Mononuclear cell (primary cell): ENCODE measurements at places on chromosomes 6 and 20. TPM values are rescaled to one million over a fixed set of nuclear protein-coding genes. Genes with fewer than 3 reads are reported as not detected.

Gene IP6K3
- not detected for total RNA-seq

Gene PDE10A
- total RNA-seq = 0.10 TPM

Gene MUC21
- not detected for total RNA-seq

Gene SPTLC3
- total RNA-seq = 1.0 TPM

Gene TFAP2A
- not detected for total RNA-seq

Gene MSH5
- total RNA-seq = 6.1 TPM

Gene RING1
- 11.4 TPM for total RNA-seq

Gene ZC2HC1B
- not detected for total RNA-seq

Gene VWA7
- total RNA-seq = 0.31 TPM

Gene LAMA4
- 0.42 TPM for total RNA-seq

Gene LPA
- not detected for total RNA-seq

Gene OR2B2
- total RNA-seq = not detected

Gene TUBB2B
- total RNA-seq = 0.84 TPM

Gene HLA-DMB
- 67.8 TPM for total RNA-seq

Gene CAGE1
- 0.94 TPM for total RNA-seq

Gene ZC3H12D
- total RNA-seq = 50.7 TPM

Gene SNHG17
- 18.6 TPM for total RNA-seq

Gene RNF182
- total RNA-seq = not detected

Gene PRDM13
- under 0.01 TPM for total RNA-seq

Gene GRIK2
- not detected for total RNA-seq

Gene FYN
- total RNA-seq = 207 TPM

Gene GPR6
- not detected for total RNA-seq

Gene HTR1E
- not detected for total RNA-seq

Gene SLC22A7
- not detected for total RNA-seq

Gene FOXS1
- total RNA-seq = not detected

Gene WFDC10A
- not detected for total RNA-seq

Gene DYNLT2
- total RNA-seq = 7.2 TPM

Gene SLC17A1
- not detected for total RNA-seq

Gene SEL1L2
- total RNA-seq = not detected

Gene COX7A2
- total RNA-seq = 85.2 TPM

Gene TREM1
- 103 TPM for total RNA-seq

Gene NKAPL
- 0.21 TPM for total RNA-seq

Gene ID4
- total RNA-seq = not detected

Gene PRRT1
- 0.42 TPM for total RNA-seq

Gene PTPRK
- total RNA-seq = 3.4 TPM

Gene TMEM151B
- total RNA-seq = not detected

Gene CD24
- total RNA-seq = 2.4 TPM

Gene TASP1
- 8.6 TPM for total RNA-seq

Gene ZBP1
- 14.7 TPM for total RNA-seq

Gene OR2H2
- under 0.01 TPM for total RNA-seq

Gene BFSP1
- 0.84 TPM for total RNA-seq

Gene SKIC2
- 44.8 TPM for total RNA-seq

Gene HTR1B
- not detected for total RNA-seq

Gene IPCEF1
- 73.5 TPM for total RNA-seq

Gene B3GAT2
- total RNA-seq = not detected

Gene BHLHE23
- total RNA-seq = not detected

Gene GGTLC1
- not detected for total RNA-seq

Gene AKAP12
- total RNA-seq = 0.31 TPM

Gene NOTCH4
- total RNA-seq = 5.6 TPM

Gene TSPO2
- not detected for total RNA-seq

Gene KHDC1L
- not detected for total RNA-seq

Gene DEFB132
- total RNA-seq = not detected

Gene CNKSR3
- 0.31 TPM for total RNA-seq

Gene CLDN20
- not detected for total RNA-seq

Gene SLC35D3
- total RNA-seq = 0.52 TPM

Gene RAET1L
- 0.10 TPM for total RNA-seq

Gene GPLD1
- 0.42 TPM for total RNA-seq

Gene PERP
- 0.73 TPM for total RNA-seq
